ENCODE measurements at places on chromosomes 3 and 15.
A peak's percentile ranks its signal among the peaks of the same experiment; 100 is the strongest.

DNA sequence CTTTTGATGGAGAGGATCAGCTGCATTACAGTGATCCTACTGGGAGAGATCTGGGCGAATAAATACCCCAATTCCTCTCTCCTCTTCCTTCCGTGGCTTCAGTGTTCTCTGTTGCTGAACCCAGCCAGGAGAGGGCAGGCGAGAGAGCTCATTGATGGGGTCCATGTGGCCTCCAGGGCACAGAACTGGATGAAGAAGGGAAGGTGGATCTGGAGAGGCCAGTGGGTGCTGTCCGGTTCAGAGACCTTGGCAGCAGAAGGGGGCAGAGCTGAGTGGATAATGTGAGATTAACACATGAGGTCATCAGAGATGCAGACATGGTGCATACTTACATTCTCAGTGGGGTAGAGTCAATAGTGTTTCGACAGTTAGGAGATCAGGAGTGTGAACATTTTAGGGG lies 193.6 kb downstream of the CLSTN2 start:
- DNase-seq: peak; percentile 37

GRCh38 chr3:56732109-56732508 lies 49.0 kb upstream of the TASOR start:
- no peak for DNase-seq

DNA sequence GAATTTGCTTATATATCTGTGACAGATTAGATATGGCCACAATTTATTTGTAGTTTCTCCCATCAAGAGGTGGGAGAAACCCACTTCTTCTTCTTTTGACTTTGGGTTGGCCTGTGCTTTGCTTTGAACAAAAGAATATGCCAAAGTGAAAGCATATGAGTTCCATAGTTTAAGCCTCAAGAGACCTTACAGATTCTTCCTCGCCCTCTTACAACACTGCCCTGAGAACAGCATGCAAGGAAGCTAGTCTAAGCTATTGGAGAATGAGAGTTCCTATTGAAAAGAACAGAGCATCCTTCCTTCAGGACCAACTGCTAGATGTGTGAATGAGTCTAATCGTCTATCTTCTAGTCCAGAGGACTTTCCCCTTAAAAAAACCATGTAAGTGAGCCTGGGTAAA lies 394.8 kb downstream of the TUSC7 start:
- DNase-seq: no peak

GRCh38 chr3:169660709-169661360 lies 2.7 kb downstream of the MECOM start:
- peak; percentile 52 for DNase-seq

DNA sequence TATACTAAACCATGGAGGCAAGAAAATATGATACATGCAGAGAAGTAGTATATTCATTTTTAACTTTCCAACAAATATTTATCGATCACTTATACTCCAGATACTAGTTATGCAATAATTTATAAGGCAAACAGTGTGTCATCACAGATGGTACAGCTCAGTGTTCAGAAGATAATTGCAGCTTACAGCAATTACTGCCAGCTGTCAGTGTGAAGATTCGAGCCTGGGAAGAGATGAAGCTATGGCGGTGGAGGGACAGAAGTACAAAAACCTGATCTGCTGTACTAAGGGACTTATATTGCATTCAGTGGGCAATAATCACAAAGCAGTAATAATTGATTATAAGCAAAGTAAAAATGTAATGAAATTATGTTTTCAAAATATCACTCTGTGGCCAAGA lies 170.6 kb upstream of the EPHA3 start:
- no peak for DNase-seq

GRCh38 chr3:43331381-43331780 lies 45.0 kb downstream of the SNRK start:
- DNase-seq: no peak

DNA sequence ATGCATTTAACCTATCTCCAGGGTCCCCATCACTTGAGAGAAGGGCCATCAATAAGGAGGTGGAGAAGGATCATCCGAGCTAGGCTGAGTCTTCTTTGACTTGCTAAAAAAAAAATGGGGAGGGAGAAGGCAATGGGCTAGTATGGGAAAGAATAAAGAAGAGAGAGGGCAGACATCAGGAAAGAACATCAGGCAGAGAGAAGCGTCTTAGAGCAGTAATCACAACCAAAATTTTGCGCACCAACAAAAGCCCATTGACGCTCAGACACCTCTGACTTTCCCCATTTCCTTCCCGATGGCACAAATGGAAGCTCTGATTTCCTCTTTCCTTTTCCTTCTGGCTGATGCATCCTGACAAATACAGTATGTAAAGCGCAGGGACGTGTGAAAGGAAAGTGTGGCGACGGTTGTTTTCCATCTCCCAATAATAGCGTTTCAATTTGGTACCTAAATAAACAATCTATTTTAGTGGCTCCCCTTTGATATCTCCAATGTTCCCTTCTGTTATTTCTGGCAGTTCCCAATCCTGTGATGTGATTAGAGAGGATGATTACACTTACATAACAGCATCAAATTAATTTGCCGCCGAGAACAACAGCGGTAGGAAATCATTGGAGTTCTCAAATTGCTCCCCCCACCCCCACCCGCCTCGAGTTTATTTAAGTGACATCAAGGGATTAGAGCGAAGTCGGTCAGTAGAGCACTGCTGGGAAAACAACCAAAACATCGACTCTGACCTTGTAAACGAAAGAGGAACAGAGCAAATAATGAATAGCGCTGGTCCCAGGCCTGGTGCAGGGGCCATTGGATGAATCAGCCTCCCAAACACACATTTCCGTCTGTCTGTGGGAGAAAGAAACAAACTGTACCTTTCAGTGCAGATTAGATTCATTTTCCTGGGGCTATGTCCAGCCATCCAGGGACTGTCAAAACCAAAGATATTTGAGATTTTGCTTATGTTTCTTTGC lies 273.3 kb upstream of the ICE2 start:
- DNase-seq: no peak

DNA sequence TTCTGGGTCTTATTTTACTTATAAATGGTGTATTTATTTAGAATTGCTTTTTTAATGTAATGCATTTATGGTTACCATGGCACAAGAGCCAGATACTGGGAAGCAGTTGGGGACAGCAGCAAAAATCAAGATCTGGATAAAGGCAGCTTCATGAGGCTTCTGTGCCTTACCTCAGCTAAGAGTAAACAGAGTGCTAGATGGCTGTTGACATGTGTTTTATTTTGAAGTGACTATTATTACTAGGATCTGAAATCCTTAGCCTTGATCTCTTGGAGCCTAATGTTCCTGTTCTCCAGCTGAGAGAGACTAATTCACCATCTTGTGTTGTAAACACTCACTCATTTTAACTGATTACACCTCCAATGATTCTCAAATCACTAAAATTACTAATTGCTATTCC lies 317.8 kb downstream of the LPP start:
- DNase-seq: no peak

- no peak for DNase-seq
These were observed 7.2 kb downstream of the GLDN start for GRCh38 chr15:51348688-51349087.

DNA sequence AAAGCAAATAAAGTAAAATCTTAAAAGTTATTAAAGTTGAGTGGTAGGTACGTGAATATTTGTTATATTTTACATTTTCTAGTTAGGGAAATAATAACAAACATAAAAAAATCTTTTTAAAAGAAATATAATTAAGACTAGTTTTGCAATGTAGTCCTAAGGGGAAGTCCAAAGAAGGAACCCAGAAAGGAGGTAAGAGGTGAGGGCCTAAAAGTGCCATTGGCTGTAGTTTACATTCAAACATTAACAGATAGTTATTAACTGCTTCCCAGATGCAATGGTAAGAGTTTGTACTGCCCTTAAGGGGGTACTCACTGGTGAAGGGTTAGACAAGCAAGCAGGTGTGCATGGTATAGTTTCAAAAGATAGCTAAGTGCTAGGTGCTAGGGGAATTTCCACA lies 79.2 kb downstream of the B3GALNT1 start:
- DNase-seq: no peak

DNA sequence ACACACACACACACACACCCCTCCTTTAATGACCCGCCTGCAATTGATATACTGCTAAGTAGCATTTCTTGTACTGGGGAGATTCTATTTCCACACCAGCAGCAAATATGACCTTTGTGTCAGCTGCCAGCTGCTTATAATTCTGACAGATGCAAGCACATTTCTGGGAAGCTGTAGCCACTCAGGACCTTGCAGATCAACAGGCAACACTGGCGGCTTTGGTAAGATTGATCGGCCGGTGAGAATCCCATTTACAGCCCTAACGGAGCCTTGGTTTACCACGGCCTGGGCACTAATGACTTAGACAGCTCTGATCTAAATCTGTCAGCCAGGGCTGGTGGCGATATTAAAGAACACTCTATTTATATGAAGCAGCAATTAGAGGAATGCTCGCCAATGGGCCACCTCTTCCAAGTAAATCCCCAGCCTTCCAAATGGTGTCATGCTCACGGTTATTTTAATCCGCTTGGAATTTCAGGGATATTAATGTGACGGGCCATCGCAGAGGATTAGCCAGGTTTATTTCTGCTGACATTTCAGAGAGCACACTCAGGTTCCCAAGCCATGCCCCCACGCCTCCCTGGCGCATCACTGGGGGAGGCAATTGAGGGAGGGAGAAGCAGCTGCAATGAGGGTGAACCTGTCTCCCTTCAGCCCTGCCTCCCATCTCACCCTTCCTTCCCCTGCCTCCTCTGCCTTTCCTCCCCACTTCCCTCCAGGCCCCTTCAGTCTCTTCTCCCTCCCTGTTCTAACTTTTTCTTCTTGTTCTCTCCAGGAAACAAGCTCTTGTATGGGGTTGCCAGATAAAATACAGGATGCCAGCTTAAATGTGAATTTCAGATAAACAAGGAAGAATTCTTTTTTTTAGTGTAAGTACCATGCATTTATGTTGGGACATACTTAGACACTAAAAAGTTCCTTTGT lies 287.0 kb downstream of the TLE3 start:
- no peak for DNase-seq

DNA sequence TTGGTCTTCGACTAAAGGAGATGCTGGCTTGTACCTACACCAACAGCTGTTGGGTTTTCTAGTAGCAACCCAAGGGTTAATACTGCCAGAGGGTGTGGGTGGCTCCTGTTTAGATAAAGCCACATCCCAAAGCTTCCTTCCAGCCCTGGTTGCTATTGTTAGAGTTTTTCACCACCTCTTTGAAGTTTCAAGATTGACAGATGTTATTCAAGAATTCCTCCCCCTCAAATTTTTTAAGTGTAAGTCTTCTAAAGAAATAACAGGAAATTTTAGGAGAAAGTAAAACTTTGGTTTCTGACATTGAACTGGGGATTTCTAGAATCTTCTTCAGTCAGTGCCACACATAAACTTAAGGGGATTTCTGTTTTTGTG lies 60.9 kb downstream of the TGFBR2 start:
- peak; percentile 34 for DNase-seq
